ENCODE measurements at places on chromosomes 16 and 17.

- no peak for DNase-seq
Measured at GRCh38 chr17:2700030-2700490, 11.5 kb downstream of the CLUH start.

- DNase-seq, result no peak
Measured at GRCh38 chr16:69711115-69711740, 15.1 kb downstream of the NQO1 start.

GRCh38 chr17:48643697-48644012 is 17.5 kb upstream of the HOXB9 start:
- no peak for DNase-seq

DNA sequence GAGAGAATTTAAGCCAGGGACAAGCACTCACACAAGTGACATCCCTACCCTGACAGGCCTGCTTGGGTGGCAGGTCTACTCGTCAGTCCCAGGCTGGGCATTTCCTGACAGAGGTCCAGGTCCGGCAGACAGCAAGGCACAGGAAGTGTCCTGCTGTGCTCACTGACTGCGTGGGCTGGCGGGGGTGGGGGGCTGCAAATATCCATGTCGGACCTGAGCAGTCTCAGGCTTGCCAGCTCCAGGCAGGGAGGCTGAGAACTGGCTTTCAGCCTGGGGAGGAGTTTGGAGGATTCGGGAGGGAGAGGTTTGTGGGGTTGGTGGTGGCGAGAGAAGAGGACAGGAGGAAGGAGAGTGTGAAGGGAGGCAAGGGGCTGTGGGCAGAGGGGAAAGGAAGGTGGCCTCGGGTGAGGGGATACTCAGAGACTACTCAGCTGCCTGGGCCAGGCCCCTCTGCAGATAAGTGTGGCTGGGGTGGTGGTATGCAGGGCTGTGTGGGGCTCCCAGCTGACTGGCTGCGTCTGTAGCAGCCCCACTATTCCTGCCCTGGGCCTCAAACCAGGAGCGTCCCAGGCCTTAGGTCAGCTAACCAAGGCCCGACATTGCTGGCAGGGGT is 7.8 kb downstream of the HIC1 start:
- DNase-seq, result no peak

DNA sequence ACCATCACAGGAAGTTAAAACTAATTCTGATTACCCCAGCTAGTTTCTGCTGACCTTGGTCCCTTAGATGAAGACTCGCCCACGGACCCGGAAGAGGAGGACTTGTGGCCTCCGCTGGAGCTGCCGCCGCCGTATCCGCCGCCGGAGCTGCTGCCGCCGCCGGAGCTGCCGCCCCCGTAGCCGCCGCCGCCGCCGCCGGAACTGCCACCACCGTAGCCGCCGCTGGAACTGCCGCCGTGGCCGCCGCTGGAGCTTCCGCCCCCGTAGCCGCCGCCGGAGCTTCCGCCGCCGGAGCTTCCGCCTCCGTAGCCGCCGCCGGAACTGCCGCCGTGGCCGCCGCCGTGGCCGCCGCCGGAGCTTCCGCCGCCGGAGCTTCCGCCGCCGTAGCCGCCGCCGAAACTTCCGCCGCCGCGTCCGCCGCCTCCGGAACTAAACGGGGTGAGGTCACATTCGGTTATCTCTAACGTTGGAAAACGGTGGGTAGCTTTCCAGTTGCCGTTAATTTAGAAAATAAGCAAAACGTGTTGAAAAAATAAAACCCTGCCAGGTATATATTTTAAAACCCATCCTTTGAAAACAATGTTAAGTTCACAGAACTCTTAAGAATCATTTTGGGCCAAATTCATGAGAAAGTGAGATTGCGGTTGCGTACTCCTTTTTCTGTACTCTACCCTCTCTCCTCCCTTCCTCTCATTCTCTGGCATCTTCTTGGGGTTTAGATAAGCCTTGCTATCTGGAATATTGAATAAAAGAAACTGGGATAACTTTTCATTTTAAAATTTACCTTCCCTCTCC is 3.5 kb downstream of the KRT10 start:
- peak; percentile 71 for DNase-seq

GRCh38 chr16:57894390-57895080 is 76.4 kb downstream of the CNGB1 start:
- no peak for DNase-seq

DNA sequence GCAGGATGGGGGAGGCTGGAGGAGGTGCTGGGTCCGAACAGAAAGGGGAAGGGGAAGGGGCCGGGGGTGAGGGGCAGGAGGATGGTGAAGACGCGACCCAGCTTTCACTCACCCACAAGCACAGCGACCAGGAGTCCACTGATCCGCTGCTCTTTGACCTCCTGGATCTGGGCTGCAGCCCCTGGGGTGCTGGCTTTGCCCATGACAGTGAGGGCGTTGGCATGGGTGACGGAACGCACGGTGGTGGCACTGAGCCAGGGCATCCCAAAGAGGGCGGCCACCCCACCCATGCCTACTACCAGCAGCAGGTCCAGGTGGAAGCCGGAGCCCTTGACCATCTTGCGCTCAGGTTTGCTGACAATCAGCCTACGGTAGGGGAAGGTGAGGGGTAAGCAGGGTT is 14.9 kb downstream of the SLC4A1 start:
- no peak for DNase-seq

- no peak for DNase-seq
Measured at GRCh38 chr16:48919791-48920190, 309.8 kb upstream of the N4BP1 start.

DNA sequence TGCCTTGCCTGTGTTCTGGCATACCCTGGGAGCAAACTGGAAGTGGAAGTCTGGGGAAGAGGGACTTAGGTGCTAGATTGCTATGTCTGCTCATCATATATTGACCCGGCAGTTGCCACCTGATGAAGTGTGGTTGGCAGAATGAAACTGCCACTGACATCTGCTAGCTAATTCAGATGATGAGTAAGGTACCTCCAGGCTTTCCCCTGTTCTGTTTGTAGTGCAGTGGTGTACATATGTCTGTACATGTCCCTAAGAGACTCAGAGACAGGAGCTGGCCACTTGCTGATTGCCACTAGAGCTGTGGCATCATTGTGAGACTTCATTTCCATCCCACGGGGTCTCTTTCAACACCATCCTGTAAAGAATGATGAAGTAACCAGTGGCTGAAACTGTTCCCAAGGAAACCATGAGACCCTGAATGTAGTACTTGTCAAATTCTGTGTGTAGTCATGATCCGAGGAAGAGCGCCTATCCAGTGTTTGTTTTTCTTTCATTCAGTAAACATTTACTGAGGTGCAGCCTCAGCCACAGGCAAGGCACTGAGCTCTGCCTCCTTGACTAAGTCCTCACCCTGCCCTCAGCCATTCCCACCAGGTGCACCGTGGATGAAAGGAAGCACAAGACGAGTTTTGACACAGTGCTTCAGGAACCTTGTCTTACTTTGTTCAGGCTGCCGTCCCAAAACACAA is 13.2 kb downstream of the CLUAP1 start:
- DNase-seq, result no peak

DNA sequence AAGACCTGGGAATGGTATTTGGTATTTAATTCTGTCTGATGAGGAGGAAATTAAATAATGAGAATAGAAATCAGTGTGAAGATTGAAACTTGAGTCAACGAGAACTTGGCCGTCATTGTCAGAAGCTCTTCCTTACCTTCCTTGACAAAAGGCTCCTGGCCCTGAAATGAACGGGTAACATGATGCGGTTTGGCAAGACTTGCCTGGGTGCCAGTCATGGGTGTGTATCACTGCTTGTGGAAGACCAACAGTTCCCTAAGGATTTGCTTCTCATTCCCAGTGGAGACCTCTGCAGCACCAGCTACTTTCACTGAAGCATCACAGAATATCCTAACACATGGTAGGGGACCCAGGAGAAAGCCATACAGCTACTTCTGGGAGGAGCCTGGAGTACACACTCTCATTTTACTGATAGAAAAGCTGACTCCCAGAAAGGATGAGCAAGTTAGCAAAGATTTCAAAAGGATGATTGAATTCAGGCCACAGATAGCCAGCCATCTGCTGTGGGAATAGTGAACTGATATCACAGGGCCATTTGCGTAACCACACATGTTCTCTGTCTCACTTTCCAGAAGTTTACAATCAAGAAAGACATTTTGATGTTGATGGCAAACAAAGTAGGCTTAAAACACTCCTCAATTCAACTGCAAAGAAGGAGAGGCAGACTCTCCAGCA is 258.1 kb upstream of the SALL1 start:
- no peak for DNase-seq

GRCh38 chr17:82148997-82149396 is 51.0 kb upstream of the FASN start:
- DNase-seq, result no peak

DNA sequence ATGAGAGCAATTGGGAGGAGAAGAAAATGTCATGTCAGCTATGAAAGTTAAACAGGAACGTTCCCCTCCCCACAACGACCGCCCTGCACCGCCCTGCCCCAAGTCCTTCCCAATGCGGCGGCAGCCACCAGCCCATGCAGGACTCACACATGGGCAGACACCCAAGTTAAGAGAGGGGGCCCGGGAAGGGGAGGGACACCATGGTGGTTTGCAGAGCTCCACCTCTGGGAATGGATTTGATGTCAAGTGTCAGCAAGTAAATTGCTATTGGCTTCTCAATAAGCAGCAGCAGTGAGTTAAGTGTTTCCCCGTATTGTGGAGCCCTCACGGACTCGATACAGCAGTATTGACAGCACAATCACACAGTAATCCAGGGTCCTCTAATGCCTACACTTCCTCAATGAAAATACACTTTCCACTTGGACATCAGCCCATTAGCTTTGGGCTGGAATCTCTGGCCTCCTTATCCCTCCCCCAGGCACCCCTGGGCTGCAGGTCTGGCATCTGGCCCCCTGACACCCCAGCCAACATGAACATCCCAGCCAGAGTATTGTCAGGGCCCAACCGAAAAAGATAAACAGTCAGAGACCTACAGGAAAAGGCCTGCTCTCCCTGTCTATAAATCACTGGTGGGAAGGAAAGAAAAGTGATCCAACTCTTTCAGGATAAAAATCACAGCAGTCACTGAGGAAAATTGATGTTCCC is 22.6 kb downstream of the ZFHX3 start:
- DNase-seq, result no peak

DNA sequence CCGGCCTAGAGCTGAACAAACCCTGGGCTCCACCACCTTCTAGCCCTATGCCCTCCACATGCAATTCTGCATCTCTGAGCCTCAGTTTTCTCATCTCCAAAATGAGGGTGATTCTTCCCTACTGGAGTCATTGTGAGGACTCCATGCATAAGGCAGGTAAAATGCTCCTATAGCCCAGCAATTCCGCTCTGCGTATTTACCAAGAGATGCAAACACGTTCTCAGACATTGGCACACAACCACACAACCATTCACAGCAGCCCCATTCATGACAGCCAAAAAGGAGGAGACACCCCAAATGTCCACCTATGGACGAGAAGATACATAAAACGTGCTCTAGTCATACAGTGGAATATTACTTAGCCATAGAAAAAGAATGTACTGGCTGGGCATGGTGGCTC is 3.9 kb upstream of the CASKIN1 start:
- DNase-seq, result no peak

- DNase-seq, result no peak
Measured at GRCh38 chr16:30381291-30382041, 895 bp downstream of the SEPTIN1 start.

DNA sequence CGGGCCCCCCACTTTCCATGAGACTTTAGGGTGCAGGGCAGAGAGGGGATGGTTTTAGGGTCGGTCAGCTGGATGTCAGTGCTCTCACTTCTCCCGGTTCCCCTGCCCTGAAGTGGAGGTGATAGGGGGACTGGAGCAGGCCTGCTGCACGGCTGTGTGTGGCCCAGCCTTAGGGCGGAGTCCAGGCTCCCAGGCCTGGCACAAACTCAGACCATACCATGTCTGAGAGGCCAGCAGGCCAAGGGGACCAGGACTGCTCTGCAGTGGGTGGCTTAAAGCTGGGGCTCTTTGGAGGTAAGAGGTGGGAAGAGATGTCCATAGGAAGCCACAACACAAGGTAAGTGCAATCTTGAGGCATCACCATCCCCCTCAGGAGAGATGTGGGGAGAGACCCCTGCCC is 8.3 kb downstream of the TFAP4 start:
- no peak for DNase-seq

DNA sequence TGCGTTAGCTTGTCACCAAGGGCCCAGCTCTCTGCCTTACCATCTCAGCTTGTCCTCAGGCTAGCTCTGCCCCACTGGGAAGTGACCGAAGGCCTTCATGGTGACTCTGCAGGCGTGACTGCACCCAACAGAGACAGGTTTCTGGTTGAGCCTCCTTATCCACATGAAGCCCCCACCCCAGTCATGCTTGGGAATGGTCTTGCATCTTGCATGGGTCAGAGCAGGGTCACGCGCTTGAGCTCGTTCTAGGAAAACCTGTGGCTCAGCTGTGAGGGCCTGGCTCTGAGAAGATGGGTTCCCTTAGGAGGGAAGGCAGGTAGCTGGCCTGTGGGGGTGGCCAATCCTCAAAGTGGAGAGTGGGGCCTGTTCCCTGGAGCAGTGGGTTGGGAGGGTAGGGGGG is 122.8 kb downstream of the BANP start:
- no peak for DNase-seq

- DNase-seq, result no peak
Measured at GRCh38 chr17:68734187-68734900, 133.2 kb upstream of the FAM20A start.

DNA sequence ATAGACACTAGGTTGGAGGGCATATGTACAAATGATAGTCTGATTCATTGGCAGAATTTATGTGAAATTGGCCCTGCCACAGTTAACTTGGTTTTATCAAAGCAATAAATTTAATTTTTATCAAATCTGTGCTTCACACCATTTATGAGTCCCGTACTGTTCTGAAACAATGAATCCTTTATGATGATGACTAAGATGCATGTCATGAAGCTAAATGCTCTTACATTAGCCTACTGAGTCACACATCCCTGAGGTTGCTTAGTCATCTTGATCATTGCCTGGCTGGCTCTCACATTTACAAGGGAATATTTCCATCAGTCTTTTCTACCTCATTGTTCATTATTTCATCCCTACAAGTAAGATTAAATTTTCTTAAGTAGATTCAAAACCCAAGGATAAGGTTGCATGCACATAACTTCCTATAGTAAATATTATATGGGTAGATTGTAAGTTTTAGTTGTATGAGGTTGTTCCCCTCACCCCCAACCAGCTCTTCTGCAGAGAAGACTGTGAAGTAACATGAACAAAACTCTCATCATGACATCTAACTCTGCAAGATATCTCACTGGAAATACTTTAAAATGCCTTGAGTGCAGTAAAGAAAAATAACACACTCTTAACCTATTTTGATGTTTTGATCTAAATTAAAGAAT is 170.7 kb downstream of the CYB561 start:
- peak; percentile 32 for DNase-seq

DNA sequence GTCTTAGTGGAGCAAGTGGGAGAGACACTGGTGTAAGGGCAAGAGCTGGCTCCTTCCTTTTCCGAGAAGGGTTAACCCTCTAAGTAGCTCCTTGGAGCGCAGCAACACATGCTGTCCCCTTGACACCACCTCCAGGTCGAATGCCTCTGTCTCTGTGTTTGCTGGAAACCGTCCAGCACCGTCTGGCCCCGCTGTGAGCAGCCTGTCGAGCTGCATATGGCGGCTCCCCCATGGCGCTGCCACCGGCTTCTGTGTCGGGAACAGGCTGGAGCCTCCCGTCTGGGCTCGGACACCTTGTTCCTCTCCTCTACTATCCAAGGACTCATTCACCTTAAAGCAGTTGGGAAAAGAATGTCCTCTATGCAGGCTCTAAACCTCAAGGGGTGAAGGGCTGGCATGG is 28.9 kb upstream of the WSCD1 start:
- no peak for DNase-seq

Measured in activated CD4-positive, alpha-beta T cell treated with anti-CD3 and anti-CD28 coated beads, Interleukin-2, amount 50 U/mL, for 24 hours (primary cell).